ENCODE measurements at places on chromosomes 11 and 22.

GRCh38 chr11:2728663-2729332 is 29.0 kb upstream of the KCNQ1OT1 start:
- peak; percentile 81 for DNase-seq

GRCh38 chr11:69304686-69305085 is 10.7 kb downstream of the MYEOV start:
- DNase-seq: no peak

- DNase-seq: no peak
Observed at GRCh38 chr11:16001899-16002426, 354.4 kb downstream of the SOX6 start.

DNA sequence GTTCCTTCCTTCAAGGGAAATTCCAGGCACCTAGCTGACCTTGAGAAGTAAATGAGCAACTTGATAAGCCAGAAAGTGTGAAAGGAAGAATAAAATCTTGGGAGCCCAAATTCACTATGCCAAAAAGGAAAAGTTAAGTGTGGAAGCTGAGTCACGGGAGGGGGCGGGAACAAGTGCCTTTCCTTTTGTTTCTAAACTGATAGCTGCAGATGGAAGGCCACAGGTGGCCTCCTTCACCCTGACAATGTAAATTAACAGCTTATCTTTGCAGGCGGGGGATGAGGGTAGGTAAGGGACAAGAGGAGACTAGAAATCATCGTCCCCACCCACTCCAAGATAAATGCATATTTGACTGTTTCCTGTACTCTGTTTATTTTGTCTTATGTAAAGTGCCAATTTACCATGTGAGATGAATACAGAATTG is 36.4 kb upstream of the TREH start:
- DNase-seq: peak; percentile 65

DNA sequence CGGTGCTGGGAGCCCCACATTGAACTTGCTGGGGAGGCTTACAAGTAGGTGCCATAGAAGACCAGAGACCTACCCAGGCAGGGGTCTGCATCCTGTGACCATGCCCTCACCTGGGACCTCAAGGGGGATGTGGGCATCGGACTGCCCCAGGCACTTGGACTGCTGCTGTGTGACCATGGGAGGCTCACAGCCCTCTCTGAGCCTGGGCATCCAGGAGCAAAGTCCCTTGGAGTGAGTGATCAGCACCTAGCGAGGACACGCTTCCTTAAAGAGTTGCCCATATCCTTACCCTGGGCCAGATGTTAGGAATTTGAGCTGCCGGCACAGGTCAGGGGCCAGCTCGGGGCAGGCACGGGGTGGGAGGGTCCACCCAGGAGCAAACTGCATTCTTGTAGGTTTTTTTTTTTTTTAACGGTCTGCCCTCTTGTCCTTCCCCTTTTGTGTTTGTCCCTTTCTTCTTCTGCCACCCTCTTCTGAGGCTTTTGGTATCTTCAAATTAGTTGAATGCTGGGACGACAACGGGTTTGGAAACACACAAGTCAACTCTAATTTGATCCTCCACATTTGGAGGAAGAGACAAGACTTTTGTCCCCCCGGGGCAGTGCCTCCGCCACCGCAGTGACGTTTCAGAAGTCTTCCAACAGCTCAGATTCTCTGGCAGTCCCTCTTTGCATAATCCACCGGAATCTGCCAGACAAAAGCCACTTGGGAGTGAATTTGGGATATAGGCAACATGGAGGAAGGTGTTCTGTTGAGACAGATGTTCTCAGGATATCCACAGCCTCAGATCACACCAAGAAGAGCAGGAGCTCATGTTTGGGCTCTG is 46.1 kb upstream of the LINC01488 start:
- DNase-seq: peak; percentile 77

- DNase-seq: peak; percentile 23
Observed at GRCh38 chr22:23163665-23164064, 16.6 kb upstream of the BCR start.

DNA sequence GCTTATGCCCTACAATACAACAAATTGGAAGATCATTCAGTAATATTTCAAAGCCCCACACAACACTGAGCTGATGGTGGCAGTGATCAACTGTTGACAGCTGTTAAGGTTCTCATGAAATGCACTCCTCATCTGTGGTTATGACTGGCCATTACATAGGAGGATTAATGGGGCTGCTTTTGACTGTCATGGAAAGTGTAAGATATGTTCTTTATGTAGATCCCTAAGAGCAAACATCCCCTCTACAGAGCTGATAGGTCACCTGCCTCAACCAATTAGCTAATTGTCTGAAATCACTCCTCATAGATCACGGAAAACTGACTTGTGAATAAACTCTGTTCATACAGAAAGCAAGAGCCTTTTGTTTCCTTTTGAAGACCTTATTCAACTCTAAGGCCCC is 78.1 kb downstream of the GAB2 start:
- DNase-seq: no peak

DNA sequence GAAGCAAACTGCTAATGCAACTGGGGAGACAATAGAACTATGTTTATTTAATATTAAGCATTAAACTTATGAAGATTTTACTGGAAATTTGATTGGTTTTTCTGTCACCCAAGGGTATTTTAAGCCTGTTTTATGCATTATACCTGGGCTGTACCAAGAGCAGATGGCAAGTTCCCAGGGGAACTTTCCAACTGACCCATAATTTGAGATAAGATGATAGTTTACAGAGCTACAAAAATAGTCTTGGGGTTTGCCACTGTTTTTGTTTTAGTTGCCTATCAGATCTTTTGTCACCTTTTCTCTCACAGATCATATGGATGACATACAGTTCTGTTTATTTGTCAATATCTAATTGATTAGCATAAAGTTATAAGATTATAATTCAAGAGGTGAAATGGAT is 43.9 kb downstream of the PDE3B start:
- no peak for DNase-seq

DNA sequence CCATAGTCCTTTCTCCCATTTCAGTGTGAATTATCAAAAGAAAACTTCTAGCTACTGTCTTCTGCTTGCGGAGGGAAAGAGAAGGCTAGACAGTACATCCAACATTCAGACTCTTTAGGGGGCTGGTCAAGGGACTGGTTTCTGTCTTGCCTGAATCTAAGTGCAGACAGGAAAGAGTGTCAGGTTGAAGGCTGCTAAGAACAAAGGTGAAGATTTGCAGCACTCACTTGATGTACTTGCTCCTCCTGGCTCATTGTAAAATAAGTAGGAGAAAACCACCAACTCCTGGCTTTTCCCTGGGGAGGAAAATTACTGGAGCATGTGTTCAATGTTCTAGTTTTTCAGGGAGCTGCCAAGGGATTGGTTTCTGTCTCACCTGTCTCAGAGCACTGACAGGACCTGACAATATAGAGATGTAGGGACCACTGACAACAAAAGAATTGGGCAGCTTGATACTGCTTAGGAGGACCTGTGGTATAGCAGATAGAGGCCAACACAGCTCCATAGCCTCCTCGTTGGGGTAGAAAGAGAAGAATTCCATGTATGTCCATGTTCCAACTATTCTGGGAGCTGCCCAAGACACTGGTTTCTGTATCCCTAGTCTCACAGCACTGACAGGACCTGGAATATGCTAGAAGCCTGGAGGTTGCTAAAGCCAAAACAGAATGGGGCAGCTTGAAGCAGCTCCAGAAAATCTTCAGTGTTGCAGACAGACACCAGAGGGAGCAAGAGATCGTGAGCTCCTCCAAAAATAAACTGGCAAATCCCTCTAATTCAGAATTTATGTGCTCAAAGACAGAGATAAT is 39.7 kb upstream of the MMP12 start:
- peak; percentile 70 for DNase-seq

GRCh38 chr11:5618807-5619206 is 6.0 kb upstream of the TRIM34 start:
- no peak for DNase-seq

DNA sequence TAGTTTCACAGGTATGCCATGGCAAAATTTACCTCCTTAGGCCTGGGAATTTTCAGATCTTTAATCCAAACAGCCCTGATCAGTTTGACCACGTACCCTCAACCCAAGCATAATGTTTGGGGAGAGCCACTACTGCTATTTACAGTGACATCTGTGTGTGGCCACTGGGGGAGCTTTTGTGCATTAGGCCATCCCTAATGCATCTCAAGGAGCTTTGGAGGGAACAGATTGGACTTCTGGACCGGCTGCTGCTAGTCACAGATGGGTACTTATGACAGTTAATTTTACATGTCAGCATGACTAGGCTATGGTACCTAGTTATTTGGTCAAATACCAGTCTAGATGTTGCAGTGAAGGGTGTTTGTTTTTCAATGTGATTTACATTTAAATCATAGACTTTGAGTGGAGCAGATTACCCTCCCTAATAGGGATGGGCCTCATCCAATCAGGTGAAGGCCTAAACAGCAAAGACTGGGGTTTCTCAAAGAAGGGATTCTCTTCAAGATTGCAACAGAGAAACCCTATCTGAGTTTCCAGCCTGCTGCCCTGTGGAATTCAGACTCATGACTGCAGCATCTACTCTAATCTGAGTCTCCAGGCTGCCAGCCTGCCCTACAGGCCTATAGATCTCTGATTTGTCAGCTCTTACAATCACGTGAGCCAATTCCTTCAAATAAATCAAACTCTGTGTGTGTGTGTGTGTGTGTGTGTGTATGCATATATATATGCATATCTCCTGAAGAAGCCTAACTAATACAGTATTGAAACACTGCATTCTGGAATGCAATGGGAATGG is 38.0 kb upstream of the GALNT18 start:
- no peak for DNase-seq

DNA sequence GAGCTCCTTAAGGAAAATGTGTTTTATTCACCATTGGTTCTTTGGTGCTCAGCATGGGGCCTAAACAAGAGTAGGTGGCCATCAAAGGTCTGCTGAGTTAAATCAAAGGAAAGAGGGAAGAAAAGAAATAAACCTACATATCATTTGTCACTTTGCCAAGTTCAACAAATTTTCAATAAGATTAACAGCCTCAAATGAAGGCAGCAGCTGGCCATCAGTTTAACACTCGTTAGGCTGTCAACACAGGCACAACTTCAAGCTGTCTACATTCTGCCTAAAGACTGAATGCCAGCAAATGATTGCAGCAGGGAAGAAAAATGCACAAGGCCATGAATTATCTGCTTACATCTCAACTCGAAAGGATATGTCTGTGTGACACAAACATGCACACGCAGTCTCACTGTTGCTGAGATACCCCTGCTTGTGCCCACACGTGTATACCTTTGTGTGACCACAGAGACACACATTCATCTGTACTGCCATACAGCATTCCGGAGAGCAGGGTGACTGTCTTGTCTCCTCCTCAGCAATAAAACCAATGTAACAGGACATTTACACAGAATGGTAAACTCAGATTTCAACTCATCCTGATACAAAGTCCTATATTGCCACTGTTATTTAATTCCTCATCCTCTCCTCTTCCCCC is 40.1 kb downstream of the TRIM66 start:
- no peak for DNase-seq

DNA sequence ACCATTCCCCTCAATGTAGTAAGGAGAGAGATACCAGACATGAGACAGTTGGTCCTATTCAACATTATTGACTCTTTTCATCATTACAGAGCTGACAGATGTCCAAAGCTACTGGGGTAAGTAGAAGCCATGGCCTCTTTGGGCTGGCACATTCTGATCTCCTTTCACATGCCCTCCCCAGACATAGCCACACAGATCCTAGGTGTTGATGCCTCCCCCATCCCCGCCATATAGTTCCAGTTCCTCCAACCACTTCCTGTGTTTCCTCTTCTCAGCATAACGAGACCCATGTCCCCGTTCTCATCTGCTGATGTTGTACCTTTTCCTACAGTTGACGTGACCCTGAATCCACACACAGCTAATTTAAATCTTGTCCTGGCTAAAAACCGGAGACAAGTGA is 14.0 kb downstream of the TRIM6 start:
- DNase-seq: no peak
